Vagina (tissue), 2 donors: ENCODE measurements at places on chromosomes 4 and X. TPM values are rescaled to one million over a fixed set of nuclear protein-coding genes. Genes with fewer than 3 reads are reported as not detected.

Gene MAGEB1
- not detected for total RNA-seq

Gene PRR32
- not detected for total RNA-seq

Gene IL21
- not detected for total RNA-seq

Gene PF4V1
- total RNA-seq, result not detected

Gene SOWAHB
- 2.7 TPM for total RNA-seq

Gene DSPP
- not detected for total RNA-seq

Gene PRDM8
- total RNA-seq, result 15.0 TPM

Gene HTN1
- total RNA-seq, result not detected

Gene PACRGL
- total RNA-seq, result 53.8 TPM

Gene GIMD1
- not detected for total RNA-seq

Gene CT45A10
- total RNA-seq, result not detected

Gene FSTL5
- total RNA-seq, result 0.74 TPM

Gene PCDH11X
- 0.74 TPM for total RNA-seq

Gene RHOXF1
- not detected for total RNA-seq

Gene CSAG3
- total RNA-seq, result not detected

Gene TCEAL6
- total RNA-seq, result 1.7 TPM

Gene RAB39B
- total RNA-seq, result 0.74 TPM

Gene CLGN
- not detected for total RNA-seq

Gene KLHL4
- 0.25 TPM for total RNA-seq

Gene MBTPS2
- 9.3 TPM for total RNA-seq

Gene PPP2R2C
- 17.2 TPM for total RNA-seq

Gene SPANXC
- not detected for total RNA-seq

Gene GABRG1
- total RNA-seq, result not detected

Gene GAGE12F
- not detected for total RNA-seq

Gene MAGEB2
- total RNA-seq, result not detected

Gene SLC6A14
- 10.1 TPM for total RNA-seq

Gene ASB9
- 2.0 TPM for total RNA-seq

Gene ATP10D
- total RNA-seq, result 25.3 TPM

Gene XAGE1A
- not detected for total RNA-seq

Gene SPACA5
- total RNA-seq, result not detected

Gene PPM1K
- total RNA-seq, result 22.8 TPM

Gene S100P
- 18.2 TPM for total RNA-seq
